Activated T-cell treated with anti-CD3 and anti-CD28 coated beads for 1 hour (primary cell): ENCODE measurements at places on chromosomes 3 and 15.

- DNase-seq: no peak
Observed at GRCh38 chr3:54800478-54800877, 127.4 kb downstream of the LRTM1 start.

DNA sequence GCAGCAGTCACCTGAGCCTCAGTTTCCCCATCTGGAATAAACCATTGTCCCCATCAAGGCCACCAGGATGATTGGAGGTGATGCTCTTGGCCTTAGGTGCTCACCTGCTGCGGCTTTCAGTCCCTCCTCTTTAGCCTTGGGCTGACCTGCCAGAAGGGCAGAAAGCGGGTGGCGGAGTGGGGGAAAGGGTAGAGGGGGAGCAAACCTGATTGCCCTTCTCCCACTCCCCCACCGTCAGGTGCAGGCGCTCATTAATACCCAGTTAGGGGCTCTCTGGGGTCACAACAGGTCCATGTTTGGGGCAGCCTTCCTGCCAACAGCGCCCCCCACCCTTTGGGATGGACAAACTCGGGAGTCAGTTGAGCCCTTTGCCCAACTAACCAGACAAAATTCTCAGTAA is 50.5 kb downstream of the GRIP2 start:
- DNase-seq: no peak

- no peak for DNase-seq
Observed at GRCh38 chr3:143671626-143672025, 176.6 kb downstream of the SLC9A9 start.

DNA sequence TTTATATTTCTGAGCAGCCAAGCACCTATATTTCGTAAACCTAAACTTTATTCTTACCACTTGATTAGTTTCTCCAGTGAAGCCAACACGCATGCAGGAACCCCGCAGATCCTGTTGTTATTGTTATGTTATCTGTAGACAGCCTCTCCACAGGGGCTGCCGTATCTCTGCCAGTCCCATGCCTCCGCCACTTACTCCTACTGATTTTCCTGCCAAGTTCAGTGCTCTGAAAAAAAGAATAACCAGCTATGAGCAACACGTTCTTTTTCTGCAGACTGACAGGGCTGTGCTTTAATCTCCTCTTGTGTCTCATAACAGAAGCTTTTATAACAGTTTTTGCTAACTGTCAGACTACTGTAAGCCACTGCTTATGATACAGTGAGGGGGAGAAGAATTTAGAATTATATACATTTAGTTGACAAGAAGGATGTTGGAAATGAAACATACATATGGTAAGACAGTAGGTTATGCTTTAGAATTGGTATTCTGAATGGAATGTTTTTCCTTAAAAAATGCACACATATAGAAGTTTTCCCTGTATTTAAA is 347.4 kb downstream of the SI start:
- no peak for DNase-seq

DNA sequence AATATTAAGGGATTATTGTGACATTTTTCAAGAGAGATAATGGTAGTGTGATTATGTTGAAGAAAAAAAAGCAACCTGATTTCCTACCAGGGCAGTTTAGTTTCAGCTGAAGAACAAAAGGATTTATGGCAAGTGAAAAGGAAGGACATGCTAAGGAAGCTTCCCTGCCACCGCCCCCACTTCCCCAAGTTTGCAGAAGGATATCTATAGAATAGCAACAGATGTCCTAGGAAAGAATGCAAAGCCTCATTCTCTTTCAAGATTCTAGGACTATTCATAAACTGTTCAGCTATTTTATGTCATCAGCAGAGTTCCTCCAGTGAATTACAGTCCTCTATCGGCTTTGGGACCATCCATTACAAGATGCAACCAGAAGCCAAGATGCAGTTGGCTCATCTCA is 160.8 kb downstream of the SATB1 start:
- no peak for DNase-seq

- DNase-seq: no peak
Observed at GRCh38 chr3:159817571-159817970, 171.1 kb upstream of the IL12A start.

DNA sequence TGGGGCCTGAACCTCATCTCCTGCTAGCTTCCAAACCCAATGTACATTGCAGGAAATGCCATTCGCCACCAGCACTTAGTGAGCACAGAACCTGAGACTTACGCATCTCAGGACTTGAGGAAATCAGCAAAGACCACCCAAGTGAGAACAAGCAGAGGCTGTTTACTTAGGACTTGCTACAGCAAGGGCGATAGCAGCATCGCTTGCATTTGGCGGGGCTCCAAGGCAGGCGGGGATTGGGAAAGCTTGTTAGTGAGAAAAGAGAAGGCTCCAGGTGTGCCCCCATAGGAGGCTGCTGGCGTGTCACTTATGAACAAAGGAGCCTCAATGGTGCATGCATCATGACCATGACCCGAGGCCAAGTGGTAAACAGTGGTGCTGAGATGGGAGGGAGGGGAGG is 19.7 kb downstream of the SLC6A20 start:
- DNase-seq: no peak

GRCh38 chr15:23912191-23912590 is 225.1 kb upstream of the NDN start:
- no peak for DNase-seq
